ENCODE measurements at places on chromosomes 2 and 18.
A peak's percentile ranks its signal among the peaks of the same experiment; 100 is the strongest.

- no peak for DNase-seq
Observed at GRCh38 chr18:8277270-8277669, 332.0 kb upstream of the RAB12 start.

GRCh38 chr18:6370886-6371635, 43.6 kb downstream of the L3MBTL4 start:
- DNase-seq, result no peak

DNA sequence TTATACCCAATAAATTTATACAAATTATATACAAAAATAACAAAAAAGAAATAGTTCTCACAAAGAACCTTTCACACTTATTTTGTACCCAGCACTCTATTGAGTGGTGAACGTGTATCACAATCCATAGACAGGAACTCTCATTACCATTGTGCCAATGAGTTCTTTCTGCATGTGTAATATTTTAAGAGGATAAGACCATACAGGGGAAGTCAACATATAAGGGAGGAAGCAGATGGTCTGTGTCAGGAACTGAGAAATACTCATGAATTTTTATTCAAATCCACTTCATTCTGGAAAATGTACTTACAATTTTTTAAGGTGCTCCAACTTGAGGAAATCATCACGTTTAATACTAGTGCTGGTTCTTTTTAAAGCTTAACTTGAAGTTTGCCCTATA, 27.1 kb upstream of the ELOA2 start:
- no peak for DNase-seq

DNA sequence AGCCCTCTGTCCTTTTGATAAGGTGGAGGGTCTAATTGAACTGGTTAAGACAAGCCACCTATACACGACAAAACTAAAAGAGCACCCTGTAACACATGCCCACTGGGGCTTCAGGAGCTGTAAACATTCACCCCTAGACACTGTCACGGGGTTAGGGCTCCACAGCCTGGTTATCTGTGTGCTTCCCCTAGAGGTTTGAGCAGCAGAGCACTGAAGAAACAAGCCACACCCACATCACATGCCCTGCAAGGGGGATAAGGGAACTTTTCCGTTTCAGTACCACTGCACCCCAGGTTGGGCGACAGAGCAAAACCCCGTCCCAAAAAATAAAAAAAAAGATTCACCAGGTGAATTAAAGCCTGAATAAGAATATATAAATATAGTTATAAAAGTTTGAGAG, 913.7 kb upstream of the ACVR2A start:
- no peak for DNase-seq

GRCh38 chr2:45651415-45652089, at the start of gene PRKCE:
PRKCE (plus strand) TSS chr2:45651675.
- no peak for DNase-seq

- DNase-seq, result no peak
Observed at GRCh38 chr18:78080081-78080480, 830.4 kb downstream of the GALR1 start.

GRCh38 chr2:206873423-206873822, 65.9 kb upstream of the CPO start:
- no peak for DNase-seq

DNA sequence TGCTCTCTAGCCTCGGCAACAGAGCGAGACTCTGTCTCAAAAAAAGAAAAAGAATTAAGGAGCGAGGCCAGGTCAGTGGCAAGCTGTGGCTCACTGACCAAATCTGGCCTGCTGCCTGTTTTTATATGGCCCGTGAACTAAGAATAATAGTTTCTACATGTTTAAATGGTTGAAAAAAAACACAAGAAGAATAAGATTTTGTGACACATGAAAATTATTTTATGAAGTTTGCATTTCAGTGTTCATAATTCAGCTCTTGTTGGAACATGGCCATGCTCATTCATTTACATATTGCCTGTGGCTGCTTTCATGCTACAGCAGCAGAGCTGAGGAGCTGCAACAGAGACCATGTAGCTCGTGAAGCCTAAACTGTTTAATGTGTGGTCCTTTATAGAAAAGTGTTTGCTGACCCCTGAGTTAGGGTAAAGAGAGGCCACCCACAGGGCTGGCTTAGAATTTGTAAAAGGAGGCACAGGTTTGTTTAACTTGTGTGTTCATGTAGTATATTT, 59.5 kb downstream of the MFSD6 start:
- DNase-seq, result peak; percentile 39

GRCh38 chr18:70390371-70391090, 101.7 kb downstream of the SOCS6 start:
- DNase-seq, result no peak

GRCh38 chr2:147174824-147175254, 670.0 kb upstream of the ACVR2A start:
- DNase-seq, result no peak

GRCh38 chr2:80135001-80135400, 169.6 kb downstream of the LRRTM1 start:
- DNase-seq, result no peak

GRCh38 chr2:10072656-10073480, 7.3 kb downstream of the CYS1 start:
- peak; percentile 64 for DNase-seq

GRCh38 chr2:15260196-15260595, 300.9 kb downstream of the NBAS start:
- DNase-seq, result no peak

GRCh38 chr2:109166811-109167210, 37.8 kb downstream of the SH3RF3 start:
- DNase-seq, result no peak

- no peak for DNase-seq
Observed at GRCh38 chr2:127570282-127571250, 35.1 kb downstream of the MYO7B start.

DNA sequence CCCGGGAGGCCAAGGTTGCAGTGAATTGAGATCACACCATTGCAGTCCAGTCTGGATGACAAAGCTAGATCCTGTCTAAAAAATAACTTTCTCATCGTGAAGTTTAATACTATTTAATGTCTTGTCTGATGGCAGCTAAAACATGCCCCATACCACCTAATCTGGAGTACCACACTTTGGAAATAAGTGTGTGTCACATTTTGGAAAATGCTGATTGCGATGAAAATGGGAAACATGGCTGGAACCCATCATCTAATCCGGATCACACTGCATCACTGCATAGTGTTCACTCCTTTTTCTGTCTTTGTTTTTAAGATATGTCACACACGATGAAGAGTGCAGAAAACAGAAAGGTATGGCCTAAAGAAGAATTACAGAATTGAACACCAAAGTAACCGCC, 31.2 kb upstream of the ALPP start:
- no peak for DNase-seq

DNA sequence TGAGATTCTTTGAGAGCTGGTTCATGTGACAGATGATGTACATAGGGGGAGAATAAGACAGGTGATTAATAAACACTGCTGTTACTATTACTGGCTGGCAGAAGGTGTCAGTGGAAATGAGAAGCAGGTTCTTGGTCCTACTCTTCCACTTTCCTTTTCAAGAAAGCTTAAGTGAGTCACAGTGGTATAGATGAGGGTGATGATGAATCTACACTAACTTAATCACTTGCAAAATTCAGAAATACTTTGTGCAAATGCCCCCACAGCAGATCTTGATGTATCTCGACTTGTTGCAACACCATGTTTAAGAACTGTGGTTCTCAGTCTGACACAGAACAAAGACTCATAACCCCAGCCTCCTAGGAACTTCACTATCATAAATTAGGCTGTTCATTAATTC, 35.9 kb upstream of the MGAT5 start:
- DNase-seq, result no peak

DNA sequence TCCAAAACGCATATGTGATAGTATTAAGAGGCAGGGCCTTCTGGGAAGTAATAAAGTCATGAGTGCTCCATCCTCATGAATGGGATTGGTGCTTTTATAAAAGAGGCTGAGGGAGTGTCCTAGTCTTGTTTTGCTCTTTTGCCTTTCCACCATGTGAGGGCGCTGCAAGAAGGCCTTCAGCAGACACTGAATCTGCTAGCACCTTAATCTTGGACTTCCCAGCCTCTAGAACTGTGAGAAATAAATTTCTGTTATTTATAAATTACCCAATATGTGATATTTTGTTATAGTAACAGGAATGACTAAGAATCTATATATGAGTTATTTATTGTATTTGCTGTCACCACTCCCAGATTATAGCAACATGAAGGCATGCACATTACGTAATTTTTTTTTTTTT, 63.5 kb downstream of the PLA2R1 start:
- DNase-seq, result no peak

GRCh38 chr2:175007510-175007909, 2.3 kb upstream of the CHN1 start:
- DNase-seq, result no peak

GRCh38 chr2:208531361-208531760, 124.8 kb downstream of the PTH2R start:
- no peak for DNase-seq

DNA sequence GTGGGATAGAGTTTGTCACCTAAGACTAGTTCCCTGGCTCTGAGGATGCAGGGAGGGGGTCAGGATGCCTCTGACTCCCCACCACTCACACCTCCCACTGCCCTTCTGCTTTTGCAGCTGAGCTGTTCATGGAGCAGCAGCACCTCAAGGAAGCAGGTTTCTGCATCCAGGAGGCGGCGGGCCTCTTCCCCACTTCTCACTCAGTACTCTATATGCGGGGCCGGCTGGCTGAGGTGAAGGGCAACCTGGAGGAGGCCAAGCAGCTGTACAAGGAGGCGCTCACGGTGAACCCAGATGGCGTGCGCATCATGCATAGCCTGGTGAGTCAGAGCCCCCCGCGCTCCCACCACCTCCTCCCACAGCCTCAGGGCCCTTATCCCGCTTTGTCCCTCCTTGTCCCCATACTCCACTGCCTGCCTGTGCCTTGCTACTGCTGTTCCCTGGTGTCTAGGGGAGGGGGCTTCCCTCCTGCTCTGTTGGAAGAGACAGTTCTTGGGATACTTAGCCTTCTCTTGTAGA, 94.4 kb downstream of the STPG4 start:
- DNase-seq, result no peak

DNA sequence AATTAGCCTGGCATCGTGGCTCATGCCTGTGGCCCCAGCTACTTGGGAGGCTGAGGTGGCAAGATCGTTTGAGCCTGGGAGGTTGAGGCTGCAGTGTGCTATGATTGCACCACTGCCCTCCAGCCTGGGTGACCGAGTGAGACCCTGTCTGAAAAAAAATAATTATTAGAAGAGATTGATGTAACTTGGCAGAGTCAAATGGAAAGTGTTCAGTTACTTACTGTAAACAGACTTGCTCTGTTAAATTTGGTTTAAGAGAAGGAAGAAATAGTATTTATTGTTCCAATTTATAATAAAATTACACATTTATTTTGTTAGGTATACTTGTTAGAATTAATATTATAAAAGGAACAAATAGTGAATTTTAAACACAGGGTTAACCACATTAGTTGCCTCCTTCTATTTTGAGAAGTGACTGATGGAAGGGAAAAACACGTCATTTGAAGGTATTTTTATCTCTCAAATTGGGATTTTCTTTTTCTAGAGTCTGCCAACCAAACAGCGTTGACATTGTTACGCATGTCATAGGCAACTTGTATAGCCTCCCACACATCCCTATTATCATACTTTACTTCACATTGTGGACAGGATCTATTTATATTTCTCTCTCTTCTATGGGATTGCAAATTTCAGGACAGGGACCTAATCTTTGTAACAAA, 118.8 kb upstream of the B3GNT2 start:
- no peak for DNase-seq

GRCh38 chr2:120809609-120810440, 74.2 kb downstream of the GLI2 start:
- DNase-seq, result no peak

DNA sequence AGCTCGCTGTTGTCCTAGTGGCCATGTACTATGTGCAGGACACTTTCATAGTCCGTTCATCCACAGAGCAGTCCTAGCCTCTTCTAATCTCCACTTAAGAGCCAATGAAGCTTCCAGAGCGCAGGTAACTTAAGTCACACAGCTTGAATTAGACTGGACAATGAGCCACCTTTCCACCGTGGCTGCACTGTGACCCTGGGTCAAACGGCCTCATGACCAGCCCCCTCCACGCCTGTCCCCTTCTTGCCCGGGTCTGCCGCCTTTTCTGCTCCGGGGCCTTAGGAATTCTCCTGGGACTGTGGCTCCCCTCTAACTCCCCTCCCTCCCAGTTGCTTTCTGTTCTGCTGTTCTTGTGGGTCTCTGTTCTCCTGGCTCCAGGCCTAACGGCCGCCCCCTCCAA, 8.4 kb upstream of the PRKCE start:
- DNase-seq, result no peak

DNA sequence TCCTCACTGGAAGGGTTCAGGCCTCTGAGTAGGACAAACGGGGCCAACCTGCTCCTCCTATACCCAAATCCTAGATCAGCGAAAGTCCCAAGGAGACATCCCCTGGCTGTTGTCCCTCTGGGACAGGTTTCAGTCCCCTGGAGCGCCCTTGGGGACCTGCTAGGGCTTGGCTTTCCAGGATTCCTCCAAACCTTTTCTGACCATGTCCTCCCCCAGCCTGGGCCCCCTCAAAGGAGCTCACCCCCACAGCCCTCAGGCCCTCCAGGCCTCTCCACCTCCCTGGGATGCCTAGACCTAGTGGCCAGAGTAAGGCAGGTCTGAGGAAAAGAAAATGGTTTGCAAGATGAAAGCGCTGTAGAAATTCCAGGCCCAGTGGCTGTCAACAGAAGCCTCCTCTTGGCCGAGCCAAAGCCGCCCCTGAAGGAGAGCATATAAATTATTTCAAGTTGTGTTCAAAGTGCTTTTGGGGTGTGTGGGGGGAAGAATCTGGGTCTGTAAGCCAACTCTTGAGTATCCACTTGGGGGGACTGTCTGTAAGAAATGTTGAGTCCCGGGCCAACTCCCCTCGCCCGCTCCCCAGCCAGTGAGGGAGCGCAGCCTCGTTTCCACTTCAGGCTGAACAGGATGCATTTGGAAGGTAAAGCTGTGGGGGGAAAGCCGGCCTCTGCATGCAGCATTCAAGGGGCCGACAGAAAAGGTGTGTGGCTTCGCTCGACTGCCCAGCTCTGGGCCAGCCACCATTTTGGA, 158.6 kb downstream of the DYSF start:
- DNase-seq, result no peak

GRCh38 chr2:1997976-1998375, 253.7 kb upstream of the PXDN start:
- DNase-seq, result no peak

- DNase-seq, result no peak
Observed at GRCh38 chr2:172460780-172461201, 33.4 kb downstream of the ITGA6 start.

- no peak for DNase-seq
Observed at GRCh38 chr2:20400787-20401488, 45.9 kb upstream of the RHOB start.
